Stimulated activated CD8-positive, alpha-beta memory T cell treated with anti-CD3 and anti-CD28 coated beads, Interleukin-12 subunit alpha, Interleukin-12 subunit beta, amount 100 ng/mL, for 1 hour (primary cell): ENCODE measurements at places on chromosomes 2 and 18.

DNA sequence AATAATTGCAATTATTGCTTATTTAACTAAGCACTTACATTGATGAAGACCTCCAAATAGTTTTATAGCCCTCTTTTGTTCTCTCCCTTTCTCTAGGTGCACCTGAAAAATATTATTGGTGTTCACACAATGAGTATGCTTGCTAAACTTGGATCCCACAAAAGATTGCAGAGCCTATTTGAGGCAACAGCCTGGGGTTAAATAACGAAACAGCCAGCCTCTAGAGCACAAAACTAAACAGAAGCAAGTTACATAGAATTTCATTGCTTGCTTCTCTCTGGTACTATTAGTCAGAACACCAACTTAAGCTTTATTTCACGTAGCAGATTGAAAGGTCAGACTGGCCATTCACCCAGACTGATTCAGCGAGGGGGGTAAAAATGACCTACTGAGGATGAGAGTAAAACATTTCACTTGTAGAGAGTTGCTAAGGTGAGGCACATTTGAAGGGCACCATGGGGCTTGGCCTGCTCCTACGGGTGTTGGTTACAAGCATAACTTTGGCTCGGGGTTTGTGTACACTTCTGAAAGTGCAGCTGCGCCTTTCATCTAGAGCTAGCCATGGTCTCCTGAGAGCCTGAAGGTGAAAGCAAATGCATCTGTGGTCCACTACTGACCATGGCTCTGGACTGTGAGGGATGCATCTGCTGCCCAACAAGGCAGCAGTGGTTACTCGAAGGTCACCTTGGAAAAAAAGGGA, 225.1 kb upstream of the LRRTM1 start:
- no peak for DNase-seq

DNA sequence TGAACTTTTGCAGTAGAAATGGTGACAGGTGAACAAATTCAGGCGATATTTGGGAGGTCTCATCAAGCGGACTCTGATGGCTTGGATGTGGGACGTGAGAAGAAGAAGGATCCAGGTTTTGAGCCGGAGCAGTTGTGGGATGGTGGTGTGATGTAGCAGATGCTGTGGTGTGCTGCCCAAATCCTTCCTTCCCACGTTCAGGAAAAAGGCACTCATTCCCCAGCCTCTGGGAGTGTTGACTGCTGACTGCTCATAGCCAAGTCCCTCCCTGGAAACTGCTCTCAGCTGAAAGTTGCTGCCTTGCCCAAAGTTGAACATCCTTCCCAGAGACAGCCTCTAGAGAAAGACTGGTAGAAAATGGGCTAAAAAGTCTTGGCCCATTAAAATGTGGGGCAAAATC, 890.3 kb upstream of the ACVR2A start:
- DNase-seq = no peak

- no peak for DNase-seq
Measured at GRCh38 chr18:79844999-79845563, 47.3 kb downstream of the KCNG2 start.

GRCh38 chr2:156470975-156471583, 34.9 kb downstream of the GPD2 start:
- DNase-seq = no peak

DNA sequence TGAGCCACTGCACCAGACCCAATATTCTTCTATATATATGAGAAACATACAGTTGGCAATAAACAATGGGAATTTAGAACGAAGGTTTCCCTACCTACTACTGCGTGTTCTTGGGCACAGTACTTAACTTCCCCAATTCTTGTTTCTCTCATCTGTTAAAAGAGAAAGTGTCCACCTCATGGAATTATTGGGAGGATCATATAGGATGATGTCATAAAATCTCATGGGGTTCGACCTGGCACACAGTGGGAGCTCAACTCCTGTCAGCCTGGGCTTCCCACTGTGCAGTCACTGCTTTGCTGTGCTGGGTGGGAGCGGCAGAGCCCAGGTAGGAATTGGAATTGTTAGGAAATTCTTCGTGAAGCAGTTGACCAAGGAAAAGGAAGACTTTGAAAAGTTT, 203.3 kb downstream of the SH3BP4 start:
- DNase-seq = no peak

DNA sequence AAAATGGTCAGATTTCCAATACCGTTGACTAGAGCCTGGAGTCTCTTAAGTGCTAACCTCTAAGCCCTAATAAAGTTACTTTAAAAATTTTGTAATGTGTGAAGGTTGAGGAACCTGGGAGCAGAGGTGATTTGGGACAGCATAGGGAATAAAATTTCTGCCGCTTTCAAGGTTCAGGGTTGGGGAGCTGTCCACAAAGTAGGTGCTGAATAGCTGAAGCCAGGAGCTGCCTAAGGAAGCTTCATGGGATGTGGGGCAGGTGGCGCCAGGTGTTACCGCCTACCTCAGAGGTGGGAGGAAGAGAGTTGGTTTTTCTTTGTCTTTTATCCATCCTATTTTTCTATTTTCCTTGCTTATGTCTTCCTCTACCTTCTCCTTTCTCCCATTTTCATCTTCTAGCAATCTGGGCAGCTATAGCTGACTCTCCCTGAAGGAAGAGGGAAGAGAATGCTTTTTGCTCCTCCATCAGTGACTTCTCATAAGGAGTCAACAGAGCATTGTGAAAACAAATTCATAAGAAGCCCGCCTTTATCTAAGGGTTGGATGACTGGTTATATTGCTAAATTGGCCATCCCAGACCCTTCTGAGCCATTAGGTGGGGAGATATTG, 178.7 kb downstream of the CLIP4 start:
- DNase-seq = no peak

DNA sequence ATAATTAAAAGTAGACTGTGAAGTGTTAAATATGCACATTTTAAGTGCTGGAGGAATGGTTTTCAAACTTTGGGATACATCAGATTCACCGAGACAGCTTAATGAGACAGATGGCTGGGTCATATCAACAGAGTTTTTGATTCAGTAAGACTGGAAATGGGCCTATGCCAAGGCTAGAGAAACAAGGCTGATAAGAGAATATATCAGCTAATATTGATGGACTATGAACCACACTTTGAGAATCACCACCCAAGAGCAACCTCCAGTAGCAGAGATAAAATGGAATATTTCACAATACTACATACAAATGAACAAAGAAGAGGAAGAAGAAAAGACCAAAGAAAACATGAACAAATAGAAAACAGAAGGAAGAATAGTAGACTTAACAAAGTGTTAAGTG, 450.2 kb upstream of the KLHL29 start:
- no peak for DNase-seq
